ENCODE measurements at places on chromosomes 12 and 14.

DNA sequence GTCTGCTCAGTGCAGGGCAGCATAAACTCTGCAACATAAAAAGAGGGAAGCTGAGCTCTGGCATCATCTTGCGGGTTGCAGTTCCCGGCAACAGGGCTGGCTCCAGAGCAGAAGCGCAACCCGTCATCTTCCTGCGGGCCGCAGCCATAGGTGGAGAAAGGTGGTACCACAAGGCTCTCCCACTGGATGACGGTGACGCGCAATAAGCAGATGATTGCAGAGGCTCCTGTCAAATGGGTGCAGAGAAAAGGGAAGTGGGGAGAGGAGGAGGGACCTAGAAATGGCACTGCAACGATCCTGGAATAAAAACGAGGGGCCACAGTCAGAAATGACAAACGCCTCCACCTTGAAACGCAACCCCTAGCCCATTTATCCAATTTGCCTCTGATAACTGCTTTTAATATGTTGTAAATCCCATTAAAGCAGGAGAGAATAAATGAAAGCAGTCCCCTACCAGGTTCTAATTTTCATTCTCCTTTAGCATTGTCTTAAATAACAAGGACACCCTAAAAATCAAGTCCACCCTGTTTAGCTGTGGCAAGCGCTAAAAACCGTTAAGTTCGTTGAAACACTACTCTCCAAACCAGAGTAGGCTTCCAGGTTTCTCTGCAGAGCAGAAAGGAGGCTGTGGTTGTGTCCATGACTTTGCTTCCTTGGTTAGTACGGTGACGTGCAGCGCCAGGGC, 30.9 kb upstream of the TUBA1C start:
- DNase-seq = peak; percentile 41

DNA sequence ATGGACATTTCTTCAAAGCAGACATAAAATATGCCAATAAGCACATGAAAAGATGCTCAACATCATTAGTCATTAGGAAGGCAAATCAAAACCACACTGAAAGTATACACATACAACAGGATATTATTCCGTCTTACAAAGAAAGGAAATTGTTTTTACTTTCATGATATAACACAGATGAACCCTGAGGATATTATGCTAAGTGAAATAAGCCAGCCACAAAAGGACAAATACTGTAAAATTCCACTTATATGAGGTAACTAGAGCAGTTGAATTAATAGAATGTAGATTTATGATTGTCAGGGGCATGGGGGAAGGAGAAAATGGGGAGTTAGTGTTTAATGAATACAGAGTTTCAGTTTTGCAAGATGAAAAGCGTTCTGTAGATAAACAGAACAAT, 4.2 kb downstream of the ACYP1 start:
- DNase-seq = no peak

DNA sequence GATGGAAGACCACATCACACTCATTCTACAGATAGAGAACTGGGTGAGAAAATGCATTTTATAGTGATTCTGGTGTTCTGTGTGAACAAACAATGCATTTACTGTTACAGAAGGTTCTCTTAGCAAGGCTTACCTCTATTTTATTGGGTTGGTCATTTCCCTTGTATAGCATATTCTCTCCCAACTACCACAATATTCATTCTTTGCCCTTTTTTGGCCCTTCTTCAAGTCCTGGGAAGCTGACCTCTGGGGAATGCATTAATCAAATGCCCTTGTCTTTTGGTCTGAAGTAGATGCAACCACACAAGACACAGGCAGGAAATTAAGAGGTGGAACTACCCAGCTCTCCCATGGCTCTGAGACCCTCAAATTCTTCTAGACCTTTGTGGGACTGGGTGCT, 19.5 kb downstream of the DCN start:
- DNase-seq = no peak

- DNase-seq = no peak
Measured at GRCh38 chr14:23360496-23360895, 4.5 kb downstream of the EFS start.

- DNase-seq = no peak
Measured at GRCh38 chr12:112164011-112164660, 38.8 kb downstream of the TRAFD1 start.

GRCh38 chr12:16349131-16349460, 1.7 kb downstream of the MGST1 start:
- no peak for DNase-seq

DNA sequence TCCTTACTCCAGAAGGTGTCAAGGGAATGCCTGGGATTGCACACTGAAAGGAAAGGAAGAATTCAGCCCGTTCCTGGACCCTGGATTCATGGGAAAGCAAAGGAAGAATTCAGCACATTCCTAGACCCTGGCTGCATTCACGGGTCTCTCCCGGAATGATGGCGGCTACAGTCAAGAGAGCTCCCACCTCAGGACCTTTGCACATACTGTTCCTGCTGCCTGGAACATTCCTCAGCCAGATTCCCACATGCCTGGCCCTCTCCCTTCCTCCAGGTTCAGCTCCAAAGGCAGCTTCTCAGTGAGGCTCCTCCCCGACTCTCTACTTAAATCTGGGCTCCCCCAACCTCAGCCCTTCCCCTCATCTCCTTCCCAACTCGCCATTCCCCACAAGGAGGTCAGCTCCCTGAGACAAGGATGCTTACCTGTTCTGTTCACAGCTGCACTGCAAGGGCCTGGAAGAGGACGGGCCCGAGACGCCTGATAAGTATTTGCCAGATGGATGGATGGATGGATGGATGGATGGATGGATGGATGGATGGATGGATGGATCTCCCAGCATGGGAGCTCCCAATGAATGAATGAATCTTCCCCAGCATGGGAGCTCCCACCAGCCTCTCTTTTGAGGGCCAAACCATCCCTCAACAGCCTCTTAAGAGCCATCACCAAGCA, 77.4 kb downstream of the NCOR2 start:
- DNase-seq = no peak

DNA sequence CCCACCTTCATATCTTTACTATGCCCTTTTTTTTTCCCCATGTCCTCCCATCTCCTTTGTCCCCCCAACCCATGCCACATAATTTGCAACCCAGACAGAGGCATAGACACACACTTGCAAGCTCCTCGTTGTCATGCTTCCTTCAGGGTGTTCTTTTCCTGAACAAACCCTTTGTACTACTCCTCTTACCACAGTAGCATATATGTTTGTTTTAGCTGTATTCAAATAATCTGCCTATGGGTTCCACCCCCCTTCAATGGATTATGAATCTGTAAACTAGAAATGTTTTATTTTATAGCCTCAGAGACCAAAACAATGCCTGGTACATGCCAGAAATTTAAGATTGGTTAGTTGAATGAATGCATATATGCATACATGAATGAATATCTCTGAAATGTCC, 307.1 kb upstream of the E2F7 start:
- no peak for DNase-seq

DNA sequence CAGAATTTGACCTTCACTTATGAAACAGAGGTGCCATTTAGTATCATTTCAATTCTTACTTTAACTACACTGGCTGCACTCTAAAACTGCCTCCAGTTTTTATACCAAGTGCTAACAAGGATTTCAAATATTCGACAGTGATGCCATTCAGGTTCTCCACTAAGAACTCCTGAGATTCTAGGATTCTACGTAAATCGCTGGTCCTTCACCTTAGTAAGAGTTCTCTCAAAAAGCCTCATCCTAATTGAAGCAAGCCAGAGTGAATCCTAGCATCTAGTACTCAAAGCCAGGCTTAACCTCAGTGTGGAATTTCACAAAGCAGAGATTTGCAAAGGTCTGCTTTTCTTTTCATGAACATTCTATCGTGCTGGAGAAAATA, 3.5 kb downstream of the SLC38A2 start:
- no peak for DNase-seq

- DNase-seq = no peak
Measured at GRCh38 chr14:36517242-36518030, 2.6 kb downstream of the NKX2-1 start.

GRCh38 chr14:71722885-71723284, 209.3 kb upstream of the RGS6 start:
- no peak for DNase-seq

DNA sequence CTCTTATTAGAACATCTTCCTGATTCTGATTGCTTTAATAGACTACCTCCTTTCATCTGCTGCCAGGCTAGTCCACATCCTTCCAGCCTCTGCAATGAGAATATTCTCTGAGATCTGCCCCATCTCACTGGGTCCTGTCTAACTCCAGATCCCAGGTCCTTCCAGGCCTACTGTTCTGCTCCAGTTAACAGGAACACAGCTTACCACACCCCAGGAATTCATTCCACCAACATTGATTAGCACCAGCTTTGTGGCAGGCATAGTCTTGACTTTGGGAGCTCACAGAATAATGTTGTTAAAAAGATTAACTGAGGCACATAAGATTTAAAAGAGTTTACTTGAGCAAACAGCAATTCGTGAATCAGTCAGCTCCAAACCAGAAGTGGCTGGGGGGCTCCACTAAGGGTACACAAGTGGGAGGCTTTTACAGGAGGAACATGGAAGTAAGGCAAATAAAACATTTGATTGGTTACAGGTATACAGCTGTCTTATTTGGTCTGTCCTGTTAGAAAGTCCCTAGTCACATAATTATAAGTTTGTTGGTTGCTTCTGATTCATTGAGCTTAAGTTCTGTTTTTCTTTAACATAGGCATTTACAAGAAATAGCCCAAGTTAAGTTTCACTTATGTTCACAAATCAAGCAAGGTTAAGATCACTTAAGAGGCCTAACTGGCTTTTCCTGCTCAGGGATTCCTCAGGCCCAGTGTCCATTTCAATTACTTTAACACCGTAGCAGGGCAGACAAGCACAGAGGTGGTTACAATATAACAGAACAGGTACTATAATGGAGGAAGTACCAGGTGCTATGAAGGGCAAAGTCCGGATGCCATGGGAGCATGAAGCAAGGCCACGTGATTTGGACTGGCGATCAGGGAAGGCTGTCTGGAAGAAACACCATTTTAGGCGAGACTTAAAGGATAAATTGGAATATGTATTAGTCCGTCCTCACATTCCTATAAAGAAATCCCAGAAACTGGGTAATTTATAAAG, 12.2 kb upstream of the MYH7 start:
- DNase-seq = no peak
